ENCODE measurements at places on chromosomes 1 and 21.

DNA sequence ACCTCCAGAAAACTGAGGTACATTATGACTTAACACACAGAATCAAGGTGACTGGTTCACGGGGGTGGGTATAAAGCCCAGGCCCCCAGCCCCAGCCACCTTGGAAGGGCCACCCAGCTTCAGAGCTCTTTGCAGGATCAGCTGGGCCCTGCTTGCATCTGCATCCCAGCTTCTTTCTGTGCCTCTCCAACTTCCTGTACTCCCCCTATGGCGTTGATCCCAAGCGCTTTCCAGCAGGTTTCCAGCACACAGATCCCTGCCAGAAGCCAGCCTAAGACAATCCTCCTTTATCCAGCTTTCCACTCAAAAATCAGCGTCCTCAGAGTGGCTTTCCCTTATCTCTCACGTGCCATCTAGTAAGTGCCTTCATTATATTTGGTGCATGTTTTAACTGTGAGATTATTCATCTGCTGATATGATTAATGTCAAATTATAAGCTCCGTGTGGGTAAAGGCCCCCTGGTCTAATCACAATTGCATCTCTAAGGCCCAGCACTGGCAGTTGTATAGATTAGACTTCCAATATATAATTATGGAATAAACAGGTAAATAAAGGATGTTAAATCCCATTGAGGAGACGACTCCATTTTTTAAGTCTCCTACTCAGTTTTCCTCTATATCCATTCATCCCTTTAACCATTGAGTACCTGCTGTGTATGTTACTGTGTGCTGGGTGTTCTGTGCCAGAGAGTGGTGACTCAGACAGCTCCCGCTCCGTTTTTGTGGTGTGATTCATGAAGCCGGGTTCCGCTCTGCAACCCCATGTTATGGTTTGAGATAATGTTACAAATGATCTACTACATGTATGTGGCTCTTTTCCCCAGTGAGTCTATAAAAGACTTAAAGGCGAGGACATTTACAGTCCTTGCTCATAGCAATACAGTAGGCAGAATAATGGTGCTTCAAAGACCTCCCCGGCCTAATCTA, 387.6 kb downstream of the PCP4 start:
- no peak for DNase-seq

- DNase-seq = no peak
Measured at GRCh38 chr1:116020668-116021272, 44.5 kb downstream of the SLC22A15 start.

- no peak for DNase-seq
Measured at GRCh38 chr1:222996310-222996975, 146.6 kb downstream of the TLR5 start.

GRCh38 chr1:2126331-2127186, 68.0 kb downstream of the FAAP20 start:
- no peak for DNase-seq

GRCh38 chr1:240644732-240645131, 32.8 kb upstream of the GREM2 start:
- DNase-seq = no peak

Measured in T-helper 1 cell (primary cell).